CD8-positive, alpha-beta T cell (primary cell): ENCODE measurements at places on chromosomes 16 and 17. TPM values are rescaled to one million over a fixed set of nuclear protein-coding genes. Genes with fewer than 3 reads are reported as not detected.

The RHBDL3 gene
- not detected for total RNA-seq

The P2RX5 gene
- 18.7 TPM for total RNA-seq

The CNGB1 gene
- not detected for total RNA-seq

The FOXN1 gene
- total RNA-seq, result not detected

The MAF gene
- total RNA-seq, result 24.8 TPM

The PPL gene
- not detected for total RNA-seq

The DNAH17 gene
- total RNA-seq, result 0.08 TPM

The NEURL4 gene
- total RNA-seq, result 29.1 TPM

The CAPNS2 gene
- not detected for total RNA-seq

The OR1F1 gene
- total RNA-seq, result not detected

- no peak for DNase-seq
These were observed 11.7 kb downstream of the SMPD3 start for GRCh38 chr16:68436581-68436980.

DNA sequence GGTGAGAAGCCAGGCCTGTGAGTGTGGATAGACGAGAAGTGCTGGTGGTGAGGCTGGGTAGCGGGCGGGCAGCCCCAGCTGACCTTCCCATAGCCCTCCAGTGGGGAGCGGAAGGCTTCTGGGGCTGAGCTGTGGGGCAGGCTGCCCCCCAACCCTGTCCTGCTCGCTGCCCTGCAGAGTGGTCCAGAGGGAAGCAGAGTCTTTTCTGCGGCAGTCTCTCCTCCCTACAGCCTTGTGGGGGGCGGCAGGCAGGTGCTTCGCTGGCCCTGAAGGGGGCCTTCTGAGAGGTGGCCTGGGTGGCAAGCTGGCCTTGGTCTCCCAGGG lies 3.7 kb downstream of the NLGN2 start:
- DNase-seq, result no peak

DNA sequence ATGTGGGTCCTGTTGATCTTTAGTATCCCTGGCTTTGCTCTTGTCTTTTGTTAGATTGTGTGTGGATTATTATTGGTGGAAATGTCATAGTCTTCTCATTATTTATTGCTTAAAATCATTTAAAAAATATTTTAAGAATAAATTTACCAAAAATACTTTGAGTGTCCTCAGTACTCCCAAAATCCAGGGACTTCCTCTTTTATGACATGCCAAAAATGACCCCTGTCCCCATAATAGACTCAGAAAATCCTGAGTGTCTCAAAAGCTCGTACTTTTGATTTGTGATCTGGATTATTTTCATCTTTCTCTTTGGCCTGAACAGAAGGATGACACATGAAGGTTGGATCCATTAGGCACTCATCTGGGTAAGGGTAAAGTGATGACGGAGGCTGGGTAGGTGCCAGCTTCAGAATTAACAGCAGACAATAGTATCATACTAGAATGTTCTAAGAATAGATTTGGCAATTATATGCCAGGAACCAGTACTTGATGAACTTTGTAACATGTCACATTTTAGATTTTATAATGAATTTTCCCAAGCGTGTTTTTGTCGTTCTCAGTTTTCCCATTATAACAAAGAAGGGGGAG lies 602.2 kb upstream of the CDH8 start:
- DNase-seq, result no peak

DNA sequence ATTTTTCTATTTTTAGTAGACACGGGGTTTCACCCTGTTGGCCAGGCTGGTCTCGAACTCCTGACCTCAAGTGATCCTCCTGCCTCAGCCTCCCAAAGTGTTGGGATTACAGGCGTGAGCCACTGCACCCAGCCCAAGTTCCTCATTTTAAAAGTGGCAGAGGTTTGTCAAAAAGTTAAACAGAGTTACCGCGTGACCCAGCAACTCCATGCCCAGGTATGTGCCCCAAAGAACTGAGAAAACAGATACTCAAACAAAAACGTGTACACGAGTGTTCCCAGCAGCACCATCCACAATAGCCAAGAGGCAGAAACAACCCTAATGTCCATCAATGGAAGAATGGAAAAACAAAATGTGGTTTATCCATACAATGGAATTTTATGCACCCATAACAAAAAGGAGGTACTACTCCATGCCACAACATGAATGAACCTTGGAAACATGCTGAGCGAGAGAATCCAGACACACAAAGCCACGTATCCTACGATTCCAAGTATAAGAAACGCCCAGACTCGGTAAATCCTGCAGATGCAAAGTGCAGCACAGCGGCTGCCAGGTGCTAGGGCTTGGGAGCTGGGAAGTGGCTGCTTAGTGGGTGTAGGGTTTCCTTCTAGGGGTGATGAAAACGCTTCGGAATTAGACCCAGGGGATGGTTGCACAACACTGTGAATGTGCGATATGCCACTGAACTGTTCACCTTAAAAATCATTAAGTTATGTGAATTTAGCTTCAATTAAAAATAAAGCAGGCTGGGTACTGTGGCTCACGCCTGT lies 24.8 kb downstream of the ADCY9 start:
- DNase-seq, result no peak

DNA sequence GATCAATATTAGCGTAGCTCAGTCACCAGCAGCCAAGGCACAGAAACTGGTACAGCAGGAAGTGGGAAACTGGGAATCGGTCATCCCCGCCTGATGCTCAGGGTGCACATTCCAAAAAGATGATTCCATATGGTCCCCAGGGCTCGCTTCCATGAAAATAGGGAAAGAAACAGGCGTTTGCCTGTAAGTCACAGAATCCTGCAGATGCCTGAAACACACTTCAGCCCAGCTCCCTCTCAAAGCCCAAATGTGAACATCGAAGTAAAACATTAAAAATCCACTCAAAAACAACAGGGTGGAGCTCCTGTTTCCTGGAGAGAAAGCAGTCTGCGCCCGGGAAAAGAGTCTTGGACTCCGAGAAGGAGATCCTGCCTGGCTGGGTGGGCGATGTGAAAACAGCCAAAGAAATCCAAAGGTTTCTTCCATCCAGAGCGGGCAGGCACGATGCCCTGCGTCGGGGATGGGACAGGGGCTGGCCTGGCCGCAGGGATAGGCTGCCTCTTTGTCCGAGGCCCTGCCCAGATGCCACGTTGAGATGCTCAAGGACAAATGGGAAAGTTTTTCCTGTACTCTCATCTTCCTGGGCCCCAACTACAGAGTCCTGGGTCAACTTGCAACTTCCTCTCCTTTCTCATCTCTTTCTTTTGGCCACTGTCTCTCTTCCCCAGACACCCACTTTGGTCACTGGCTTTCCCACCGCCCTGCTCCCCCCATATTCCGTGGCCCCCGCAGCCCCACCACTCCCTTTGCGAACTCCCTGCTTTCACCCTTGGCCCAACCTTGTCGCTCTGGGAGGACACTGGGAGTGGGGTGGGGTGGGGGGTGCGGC lies 743 bp downstream of the WIPI1 start:
- DNase-seq, result no peak

- no peak for DNase-seq
These were observed 108.6 kb downstream of the CCT6B start for GRCh38 chr17:34852614-34853013.

GRCh38 chr17:7021993-7022778 lies 664 bp upstream of the BCL6B start:
- peak; percentile 83 for DNase-seq

GRCh38 chr17:507441-507840 lies 154.8 kb upstream of the RPH3AL start:
- DNase-seq, result no peak

GRCh38 chr17:10612957-10613744 lies 44.0 kb downstream of the MYH3 start:
- no peak for DNase-seq

- DNase-seq, result no peak
These were observed 2.8 kb upstream of the SPATA2L start for GRCh38 chr16:89704281-89704680.

GRCh38 chr17:75457047-75457654 lies 716 bp downstream of the TMEM94 start:
- peak; percentile 1 for DNase-seq

- DNase-seq, result no peak
These were observed 111.9 kb upstream of the ERCC4 start for GRCh38 chr16:13808102-13808501.

DNA sequence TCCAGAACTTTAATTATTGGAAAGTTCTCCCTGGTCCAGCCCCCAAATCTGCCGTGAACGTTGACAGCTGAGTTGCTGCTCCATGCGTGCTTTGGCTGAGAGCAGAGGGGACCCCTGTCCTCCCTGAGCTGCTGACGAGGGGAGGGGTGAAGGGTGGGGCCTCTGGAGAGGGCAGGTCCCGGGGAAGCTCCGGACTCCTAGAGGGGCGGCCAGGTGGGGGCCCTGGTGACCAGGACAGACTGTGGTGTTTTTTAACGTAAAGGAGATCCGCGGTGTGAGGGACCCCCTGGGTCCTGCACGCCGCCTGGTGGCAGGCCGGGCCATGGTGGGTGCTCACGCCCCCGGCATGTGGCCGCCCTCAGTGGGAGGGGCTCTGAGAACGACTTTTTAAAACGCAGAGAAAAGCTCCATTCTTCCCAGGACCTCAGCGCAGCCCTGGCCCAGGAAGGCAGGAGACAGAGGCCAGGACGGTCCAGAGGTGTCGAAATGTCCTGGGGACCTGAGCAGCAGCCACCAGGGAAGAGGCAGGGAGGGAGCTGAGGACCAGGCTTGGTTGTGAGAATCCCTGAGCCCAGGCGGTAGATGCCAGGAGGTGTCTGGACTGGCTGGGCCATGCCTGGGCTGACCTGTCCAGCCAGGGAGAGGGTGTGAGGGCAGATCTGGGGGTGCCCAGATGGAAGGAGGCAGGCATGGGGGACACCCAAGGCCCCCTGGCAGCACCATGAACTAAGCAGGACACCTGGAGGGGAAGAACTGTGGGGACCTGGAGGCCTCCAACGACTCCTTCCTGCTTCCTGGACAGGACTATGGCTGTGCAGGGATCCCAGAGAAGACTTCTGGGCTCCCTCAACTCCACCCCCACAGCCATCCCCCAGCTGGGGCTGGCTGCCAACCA lies at the start of gene MC1R:
TSS of gene MC1R (plus strand) at position 410 of the 895 bp plus-strand sequence. CDS start at position 807, 397 bp downstream.
- DNase-seq, result no peak

DNA sequence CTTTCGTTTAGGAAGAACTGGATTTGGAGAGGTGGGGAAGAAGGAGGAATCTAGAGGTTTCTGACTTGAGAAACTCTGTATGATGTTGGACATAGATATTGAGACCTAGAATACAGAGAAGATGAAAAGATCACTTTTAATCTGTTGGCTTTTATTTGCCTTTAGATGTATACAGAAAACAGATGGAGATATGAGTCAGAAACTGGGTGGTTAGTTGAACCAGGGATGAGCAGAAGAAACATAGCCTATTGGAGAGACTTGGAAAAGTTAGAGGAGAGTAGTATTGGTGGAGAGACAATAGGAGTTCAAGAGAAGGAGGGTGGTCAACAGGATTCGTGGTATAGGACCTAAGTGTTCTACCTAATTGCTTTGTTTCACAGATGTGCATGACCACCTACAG lies 5.1 kb downstream of the PHAF1 start:
- no peak for DNase-seq

DNA sequence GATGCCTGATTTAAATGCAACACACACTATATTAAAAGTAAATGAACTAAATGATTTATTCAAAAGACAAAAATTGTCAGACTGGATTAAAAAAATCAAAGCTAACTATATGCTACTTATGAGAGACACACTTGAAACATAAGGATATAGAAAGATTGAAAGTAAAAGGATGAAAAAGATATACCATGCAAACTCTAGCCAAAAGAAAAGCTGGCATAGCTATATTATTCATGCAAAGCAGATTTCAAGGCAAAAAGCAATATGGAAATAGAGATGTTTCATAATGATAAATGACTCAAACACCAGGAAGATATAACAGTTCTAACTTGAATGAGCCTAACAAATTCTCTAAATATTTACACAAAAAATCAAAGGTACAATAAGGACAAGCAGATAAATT lies 149.2 kb downstream of the MYO1D start:
- DNase-seq, result no peak

DNA sequence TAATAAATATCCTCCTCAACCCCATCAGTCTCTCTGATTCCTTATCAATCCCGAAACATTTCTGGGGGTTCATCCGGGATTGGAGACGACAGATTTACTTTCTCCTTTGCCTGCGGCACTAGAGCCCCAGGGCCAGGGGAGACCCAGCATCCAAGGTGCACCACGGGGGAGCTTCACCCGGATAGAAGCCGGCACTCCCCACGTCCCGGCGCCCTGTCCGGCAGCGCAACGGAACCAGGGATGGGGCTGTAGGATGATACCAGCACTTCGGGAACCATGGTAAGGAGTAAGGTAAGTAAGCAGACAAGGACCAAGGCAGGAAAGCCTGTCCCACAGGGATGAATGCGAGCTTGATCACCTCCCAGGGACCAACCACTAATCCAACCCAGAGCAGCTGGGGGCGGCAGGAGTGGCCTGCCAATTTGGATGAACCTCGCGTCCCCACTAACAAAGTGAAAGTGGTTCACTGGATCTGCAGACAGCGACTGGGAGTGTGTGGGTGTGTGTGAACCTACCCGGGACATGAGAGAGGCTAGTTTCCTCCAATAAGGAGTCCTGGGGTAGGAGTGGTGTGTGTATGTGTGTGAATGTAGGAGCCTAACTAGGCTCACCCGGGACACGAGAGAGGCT lies 11.9 kb downstream of the POLR3K start:
- no peak for DNase-seq

- no peak for DNase-seq
These were observed 4.2 kb upstream of the CORO7 start for GRCh38 chr16:4420505-4421105.

- no peak for DNase-seq
These were observed 29.4 kb downstream of the TANC2 start for GRCh38 chr17:62995377-62995885.

DNA sequence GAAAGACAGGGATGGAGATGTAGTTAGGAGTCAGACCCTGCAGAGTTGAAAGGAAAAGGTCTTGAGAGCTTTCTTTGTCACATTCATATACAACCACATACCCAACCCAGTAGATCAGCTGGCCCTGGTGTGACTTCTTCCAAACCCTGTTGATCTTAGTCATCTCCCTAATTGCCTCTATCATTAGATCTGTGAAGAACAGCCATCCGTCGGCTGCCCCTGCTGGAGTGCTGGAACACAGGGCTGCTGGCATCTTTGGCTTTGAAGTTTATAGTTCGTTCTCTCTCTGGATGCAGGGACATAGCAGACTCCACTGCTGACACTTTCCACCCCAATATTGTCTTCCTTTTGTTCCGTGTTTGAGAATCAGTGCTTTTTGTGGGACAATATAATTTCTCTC lies 10.4 kb upstream of the SMG8 start:
- DNase-seq, result no peak

- DNase-seq, result peak; percentile 62
These were observed at the start of gene LASP1NB for GRCh38 chr17:38925263-38925995. LASP1NB (plus strand) TSS chr17:38925614.

- DNase-seq, result peak; percentile 64
These were observed 13.7 kb downstream of the MYO15B start for GRCh38 chr17:75601057-75601987.

DNA sequence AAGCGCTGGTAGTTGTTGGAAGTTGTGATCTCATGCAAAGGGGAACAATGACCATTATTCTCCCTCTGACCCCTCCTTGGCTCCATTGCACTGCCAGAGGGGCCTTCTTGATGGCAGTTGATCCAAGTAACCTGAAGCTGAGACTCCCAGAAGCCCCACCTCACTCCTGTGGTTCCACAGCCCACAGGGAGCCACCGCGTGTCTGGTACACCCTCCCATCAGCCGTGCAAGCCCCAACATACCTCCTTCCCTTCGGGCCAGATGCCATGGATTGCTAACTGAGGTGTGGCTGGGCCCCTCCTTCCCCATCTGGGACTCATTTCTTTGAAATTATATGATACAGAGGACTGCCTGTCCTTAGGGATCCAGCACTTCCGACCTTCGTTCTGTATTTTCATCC lies 17.8 kb downstream of the SAP30BP start:
- no peak for DNase-seq
